NCI-H1092 treated with DMSO at 0.1 percent for 48 hours (cell line): ENCODE measurements at places on chromosomes 1 and 21.

DNA sequence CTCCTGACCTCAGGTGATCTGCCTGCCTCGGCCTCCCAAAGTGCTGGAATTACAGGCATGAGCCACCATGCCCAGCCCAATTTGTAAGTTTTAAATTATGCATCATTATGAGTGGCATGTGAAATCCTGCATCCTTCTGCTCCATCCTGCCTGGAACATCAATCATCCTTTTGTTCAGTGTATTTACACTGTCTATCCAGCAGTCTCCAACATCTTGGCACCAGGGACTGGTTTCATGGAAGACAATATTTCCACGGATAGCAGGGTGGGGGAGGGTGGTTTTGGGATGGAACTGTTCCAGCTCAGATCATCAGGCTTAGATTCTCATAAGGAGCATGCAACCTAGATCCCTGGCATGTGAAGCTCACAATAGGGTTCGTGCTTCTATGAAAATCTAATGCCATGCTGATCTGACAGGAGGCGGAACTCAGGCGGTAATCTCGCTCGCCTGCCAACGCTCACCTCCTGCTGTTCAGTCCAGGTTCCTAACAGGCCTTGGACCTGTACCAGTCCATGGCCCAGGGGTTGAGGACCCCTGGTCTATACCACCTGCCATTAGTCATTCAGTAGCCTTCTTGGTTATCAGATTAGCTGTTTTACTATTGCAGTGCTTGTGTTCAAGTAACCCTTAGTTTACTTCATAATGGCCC, 22.2 kb upstream of the TCEA3 start:
- DNase-seq, result peak; percentile 33

DNA sequence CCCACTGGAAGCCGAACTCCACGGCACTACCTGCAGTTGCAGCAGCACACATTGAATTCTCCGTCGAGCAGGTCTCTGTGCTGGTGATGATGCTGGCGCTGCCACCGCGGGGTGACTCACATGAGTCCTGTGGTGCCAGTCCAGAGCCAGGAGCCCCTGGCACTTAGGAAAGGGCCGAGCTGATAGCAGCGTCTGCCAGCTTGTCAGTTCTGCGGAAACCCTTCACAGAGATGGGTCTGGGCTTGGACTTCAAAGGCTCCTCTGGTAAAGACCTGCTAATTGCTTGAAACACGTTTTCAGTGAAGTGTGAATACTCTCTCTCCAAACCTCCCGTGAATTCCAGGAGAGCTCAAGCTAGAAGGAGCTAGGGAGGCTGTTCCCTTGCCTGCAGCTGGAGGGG, 92.2 kb downstream of the GRIK3 start:
- DNase-seq, result no peak

DNA sequence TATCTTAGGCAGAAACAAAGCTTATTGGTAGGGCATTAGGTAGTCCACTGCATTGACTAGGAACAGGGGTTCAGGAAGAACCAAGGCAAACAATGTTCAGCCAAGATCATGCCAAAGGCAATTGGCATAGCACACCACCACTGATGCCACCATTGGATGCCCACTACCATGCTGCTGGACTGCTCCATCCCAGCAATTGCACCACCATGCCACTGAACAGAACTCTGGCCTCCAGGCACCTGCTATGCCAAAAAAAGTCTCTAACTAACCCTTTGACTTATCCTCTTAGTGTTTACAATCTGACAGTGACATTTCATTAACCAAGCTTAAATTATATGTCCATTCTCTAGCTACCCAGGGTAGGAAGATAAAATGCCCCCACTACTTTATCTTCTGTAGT, 509.6 kb upstream of the CAMK1G start:
- DNase-seq, result no peak

- no peak for DNase-seq
Measured at GRCh38 chr1:159250638-159251216, 46.1 kb downstream of the ACKR1 start.

DNA sequence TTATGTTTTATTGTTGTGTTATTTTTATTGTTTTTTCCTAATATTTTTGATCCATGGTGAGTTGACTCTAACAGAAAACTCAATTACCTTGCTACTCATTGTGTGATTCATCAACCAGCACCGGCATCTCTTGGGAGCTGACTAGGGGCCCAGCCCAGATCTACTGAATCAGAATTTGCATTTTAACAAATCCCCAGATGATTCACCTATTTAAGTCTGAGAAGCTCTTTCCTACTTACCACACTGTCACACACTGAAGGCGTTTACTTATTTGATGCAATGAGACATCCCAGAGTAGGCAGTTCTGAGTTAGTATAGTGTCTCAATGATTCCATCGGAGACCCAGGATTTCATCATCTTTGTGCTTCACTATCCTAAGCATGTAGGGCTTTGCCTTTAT, 416.6 kb downstream of the RWDD3 start:
- no peak for DNase-seq

DNA sequence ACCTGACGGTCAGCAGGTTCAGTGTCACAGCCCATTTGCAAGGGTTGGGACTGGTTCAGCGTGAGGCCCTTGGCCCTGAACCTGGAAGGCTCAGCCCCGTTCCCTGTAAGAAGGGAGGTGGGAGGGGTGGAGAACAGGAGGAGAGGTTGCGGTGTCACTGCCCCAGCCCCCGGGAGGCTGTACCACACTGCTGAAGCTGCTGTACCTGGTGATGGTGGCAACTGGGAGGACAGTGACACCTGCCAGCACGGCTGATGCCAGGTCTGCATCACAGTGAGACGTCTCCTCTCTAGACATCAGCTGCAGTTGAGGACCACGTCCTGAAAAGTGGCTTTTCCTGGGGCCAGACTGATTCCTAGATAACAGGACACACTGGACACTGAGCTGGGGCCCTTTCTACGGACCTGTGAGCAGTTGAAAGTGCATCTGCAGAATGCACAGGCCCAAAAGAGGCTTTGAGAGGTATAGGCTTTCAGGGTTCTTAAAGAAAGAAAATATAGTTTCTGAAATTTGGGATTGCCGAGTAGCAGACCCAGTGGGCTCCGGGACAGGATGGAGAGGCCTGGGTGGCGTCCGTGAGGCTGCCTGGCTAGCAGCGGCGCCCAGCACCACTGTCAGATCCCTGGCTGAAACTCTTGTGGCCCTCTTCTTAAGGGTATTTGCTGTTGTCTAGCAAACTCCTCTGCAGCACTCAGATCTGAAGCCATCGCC, 47.7 kb downstream of the COQ8A start:
- DNase-seq, result no peak

DNA sequence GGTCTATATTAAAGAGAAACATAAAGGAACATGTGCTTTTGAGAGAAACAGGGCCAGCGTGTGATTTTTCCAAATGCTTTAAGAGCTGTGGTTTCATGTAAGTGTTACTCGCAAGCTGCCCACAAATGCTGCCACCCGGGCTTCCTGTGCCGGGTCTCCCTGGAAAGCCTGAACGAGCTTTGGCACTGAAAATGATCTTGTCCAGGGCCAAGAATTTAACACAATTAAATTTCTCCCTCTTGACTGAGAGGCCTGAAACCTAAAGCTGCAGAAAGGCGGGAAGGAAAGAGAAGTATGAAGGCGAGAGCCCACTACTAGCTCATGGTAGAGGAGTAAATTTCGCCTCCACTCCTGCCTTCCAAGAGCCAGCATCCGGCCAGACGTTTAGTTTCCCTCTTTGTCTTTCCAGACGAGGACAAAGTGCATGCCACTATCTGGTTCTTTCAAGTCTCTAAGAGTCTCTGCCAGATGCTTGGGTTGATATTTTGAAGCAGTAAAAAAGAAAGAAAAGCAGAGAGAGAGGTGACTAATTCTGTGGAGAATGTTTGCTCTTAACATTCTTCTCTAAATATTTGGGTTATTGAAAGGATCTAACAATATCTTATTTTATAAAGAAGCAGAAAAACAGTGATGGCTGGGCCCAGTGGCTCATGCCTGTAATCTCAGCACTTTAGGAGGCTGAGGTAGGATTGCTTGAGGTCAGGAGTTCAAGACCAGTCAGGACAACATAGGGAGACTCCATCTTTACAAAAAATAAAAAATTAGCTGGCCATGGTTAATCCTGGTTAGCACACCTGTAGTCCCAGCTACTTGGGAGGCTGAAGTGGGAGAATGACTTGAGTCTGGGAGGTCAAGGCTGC, 100.0 kb upstream of the HNRNPU start:
- peak; percentile 72 for DNase-seq

DNA sequence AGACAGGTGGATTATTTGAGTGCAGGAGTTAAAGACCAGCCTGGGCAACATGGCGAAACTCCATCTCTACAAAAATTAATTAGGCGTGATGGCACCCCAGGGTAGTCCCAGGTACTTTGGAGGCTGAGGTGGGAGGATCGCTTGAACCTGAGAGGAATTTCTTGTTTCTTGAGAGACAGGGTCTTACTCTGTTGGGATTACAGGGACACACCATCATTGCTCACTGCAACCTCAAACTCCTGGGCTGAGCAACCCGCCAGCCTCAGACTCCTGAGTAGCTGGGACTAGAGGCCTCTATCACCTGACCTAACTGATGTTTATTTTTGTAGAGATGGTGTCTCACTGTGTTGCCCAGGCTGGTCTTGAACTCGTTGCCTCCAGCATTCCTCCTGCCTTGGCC, 24.8 kb downstream of the DHX9 start:
- DNase-seq, result no peak

DNA sequence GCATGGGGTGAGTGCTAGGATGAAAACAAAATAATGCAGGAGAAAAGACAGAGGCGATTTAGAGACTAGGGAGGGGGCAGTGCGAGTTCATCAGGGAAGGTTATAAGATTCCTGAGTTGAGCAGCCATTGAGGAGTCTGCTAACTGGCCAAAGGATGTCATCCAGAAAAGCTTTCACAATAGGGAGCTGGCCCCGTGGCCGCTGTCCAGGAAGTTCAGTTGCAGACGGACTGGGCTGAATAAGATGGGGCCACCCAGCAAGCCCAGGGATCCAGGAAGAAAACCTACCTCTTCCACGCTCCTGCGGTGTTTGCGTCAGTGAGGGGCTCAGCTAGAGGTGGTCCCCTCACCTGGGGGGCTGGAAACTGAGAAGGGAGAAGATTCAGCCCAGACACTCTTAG, 4.0 kb upstream of the PKP1 start:
- no peak for DNase-seq
